ENCODE measurements at places on chromosomes 5 and 9.

DNA sequence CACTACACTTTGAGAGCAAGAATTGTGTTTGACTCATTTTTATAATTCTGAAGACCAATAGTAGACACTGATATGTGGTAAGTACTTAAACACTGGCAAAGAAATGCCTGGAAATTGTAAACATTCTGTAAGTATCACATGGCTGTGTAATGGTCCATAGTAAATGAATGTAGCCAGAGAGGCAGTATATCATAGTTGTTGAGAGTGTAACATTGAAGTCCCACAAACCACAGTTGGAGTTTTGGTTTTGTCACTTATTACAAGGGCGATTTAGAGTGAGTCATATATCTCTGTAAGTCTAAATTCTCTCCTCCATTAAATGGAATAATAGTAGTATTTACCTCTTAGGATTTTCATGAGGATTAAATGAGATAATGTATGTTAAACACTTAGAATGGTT, 181.1 kb upstream of the MEF2C start:
- DNase-seq, result no peak

GRCh38 chr5:90709323-90710155, 150.9 kb downstream of the ADGRV1 start:
- peak; percentile 58 for DNase-seq

DNA sequence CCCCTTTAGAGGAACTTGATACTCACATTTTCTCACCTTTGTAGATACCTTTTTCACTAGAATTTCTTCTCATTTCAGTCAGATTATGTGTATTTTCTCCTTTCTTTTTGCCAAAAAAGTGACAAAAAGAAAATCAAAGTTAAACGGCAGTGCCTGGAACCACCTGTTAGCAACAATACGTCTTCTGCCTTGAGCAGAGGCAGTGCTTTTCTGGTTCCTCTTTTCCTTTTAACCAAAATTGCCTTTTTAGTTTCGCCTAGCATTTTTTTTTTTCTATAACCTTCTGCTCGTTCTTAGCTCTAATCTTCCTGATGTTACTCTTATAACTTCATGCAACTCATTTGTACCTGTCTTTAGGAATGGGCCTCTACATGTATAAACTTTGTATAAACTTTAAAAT, 26.1 kb downstream of the SMIM32 start:
- no peak for DNase-seq

- DNase-seq, result no peak
Observed at GRCh38 chr5:40441733-40442132, 238.0 kb upstream of the PTGER4 start.

DNA sequence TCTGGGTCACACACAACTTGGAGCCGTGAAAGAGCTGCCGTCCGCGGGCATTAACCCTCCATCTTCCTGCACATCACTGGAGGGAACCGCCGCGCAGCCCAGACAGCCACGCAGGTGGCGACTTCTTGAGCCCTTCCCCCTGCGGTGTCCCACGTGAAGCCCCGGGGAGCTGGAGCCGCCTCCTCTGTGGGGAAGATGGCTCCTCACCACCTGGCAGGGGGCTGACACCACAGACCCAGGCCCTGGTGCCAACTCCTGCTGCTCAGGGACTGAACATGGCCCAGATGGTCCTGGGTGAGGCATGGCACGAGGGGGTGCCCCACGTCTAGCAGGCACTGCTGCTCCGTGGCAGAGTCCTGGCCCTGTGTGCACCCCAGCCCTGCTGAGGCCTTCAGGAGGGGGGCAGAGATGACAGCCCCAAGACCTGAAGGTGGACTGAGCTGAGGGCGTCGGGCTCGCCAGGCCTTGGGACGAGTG, 38.9 kb downstream of the NDUFS6 start:
- no peak for DNase-seq

GRCh38 chr5:5353681-5354080, 68.8 kb upstream of the ICE1 start:
- DNase-seq, result no peak

DNA sequence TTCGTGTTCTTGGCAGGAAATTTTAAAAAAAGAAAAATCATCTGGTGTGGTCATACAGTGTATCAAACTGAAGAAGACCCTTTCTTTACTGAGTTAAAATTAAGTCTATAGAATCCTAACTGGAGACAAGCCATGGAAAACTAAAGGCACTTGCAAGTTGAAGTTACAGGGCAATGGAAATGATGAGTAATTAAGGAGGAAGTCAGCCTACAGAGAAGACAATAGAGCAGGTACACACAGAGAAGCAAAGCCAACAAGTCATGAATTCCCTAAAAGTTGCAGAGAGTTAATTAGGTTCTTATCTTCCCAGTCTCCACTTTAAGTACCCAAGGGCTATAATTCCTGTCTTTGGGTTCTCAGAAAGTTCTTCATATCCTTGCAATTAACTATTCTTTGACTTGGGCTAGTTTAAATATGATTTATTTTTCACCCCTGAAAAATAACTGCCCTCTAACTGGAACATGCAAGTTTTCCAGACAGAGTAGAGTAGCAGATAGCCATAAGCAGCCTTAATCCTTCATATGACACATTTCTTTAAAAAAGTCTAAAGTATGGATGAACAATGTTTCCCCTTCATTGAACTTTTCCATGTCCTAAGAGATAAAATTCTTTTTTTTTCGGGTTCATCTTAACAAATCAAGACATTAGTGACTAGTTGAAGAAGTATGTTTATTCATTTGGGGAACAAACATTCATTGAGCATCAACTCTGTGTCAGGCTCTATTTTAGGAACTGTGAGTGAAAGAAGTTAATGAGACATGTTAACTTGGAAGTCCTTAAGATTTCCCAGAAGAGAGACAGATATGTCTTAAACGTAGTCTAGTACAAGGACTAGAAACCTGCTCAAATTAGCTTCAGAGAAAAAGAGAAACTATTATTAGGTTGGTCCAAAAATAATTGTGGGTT, 5.2 kb upstream of the ITGA2 start:
- no peak for DNase-seq

DNA sequence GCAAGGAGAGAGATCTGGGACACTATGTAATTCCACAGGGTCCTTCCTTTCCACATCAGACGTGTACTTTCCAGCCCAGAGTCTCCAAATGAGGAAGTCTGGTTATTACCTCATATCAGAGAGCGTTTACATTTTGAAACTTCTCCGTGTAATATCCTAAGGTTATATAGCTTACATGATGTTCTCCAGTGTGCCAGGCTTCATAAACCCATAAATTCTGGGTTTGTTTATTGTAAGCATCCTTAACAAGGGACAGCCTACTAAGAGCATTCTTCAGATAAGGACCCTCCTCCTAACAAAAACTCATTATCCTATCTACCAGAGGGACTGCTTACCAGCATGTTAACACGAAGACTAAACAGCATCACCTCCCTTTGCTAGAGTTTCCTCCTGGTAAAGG, 17.9 kb downstream of the SRFBP1 start:
- DNase-seq, result no peak

DNA sequence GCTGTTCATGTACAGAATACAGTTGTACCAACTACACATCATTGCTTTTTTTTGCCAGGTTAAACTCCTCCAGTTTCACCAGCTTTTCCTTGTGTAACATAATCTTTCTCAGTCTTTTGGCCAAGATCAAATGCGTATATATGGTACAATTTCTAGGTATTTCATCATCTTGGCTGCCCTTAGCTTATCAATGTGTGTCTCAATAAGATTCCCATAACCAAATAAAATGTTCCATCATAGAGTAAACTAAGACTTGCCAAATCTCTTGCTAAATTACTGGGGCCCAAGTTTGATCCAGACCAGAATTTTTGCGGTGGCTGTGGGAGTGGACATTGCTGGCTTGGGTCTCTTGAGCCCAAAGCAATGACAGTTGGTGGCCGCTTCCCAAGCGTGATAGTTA, 24.3 kb upstream of the ERBIN start:
- DNase-seq, result no peak

DNA sequence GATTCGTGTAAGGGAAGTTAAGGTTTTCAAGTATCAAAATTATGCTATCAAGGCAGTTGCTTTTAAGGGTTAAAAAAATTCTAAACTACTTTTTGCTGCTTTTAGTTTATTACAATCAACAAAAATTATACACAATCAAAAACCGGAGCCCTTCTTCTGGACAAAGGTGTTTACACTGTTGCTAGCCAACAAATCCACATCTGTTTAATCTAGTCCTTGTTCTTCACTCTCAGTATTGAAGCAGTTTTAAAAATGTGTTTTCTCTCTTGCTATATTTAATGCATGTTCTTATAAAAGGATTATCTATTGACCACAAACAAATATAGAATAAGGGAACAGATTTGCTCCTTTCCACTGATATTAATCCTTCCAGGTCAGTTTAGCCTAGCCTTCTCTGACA, 2.5 kb downstream of the FEM1C start:
- peak; percentile 47 for DNase-seq
